Activated CD4-positive, CD25-positive, alpha-beta regulatory T cell (primary cell): ENCODE measurements at places on chromosomes 5 and 9.

DNA sequence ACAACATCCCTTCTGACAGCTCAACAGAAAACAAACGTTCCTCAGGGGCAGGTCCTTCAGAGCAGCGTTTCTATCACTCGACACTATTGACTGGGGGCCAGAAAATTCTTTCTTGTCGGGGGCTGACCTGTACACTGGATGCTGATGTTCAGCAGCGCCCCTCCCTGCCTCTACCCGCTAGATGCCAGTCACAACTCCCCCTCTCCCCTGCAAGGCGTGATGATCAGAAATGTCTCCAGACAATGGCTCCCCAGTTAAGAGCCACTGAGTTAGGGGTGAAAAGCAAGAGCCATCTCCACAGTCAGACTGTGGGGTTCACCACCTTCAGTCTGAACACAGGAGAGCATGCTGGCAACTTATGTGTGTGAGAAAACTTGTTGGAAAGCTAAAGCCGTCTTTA lies 39.8 kb downstream of the SERINC5 start:
- DNase-seq: no peak

- DNase-seq: no peak
Observed at GRCh38 chr9:114216976-114217375, 61.6 kb downstream of the COL27A1 start.

- no peak for DNase-seq
Observed at GRCh38 chr5:38802125-38802524, 43.7 kb upstream of the OSMR start.

- DNase-seq: no peak
Observed at GRCh38 chr5:161547738-161548486, 1.4 kb upstream of the GABRB2 start.

DNA sequence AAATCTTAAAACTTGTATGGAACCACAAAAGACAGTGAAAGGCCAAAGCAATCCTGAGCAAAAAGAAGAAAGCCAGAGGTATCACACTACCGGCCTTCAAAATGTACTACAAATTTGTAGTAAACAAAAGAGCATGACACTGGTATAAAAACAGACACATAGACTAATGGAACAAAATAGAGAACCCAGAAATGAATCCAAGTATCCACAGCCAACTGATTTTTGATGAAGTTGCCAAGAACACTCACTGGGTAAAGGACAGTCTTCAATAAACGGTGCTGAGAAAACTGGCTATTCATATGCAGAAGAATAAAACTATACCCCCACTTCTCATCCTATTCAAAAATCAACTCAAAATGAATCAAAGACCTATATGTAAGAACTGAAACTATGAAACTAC lies 390.1 kb downstream of the PRELID2 start:
- no peak for DNase-seq

DNA sequence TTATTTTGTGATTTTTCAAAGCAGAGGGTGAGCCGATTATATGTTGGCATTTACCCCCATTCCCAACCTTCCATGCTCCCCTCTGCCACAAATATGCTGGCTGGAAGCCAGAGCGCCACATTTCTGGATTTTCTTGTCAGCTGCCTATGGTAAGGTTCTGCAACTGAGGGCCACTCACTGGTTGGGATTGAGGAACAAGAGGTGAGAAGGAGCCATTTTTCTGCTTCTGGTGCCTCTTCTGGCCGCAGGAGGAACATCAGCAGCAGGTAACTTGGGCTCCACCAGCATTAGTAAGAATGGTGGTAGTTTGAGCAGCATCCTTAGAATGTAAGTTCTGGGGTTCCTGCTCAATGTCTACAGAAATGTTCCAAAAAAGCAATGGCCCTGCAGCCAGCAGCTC lies 159.5 kb upstream of the MAST4 start:
- no peak for DNase-seq

DNA sequence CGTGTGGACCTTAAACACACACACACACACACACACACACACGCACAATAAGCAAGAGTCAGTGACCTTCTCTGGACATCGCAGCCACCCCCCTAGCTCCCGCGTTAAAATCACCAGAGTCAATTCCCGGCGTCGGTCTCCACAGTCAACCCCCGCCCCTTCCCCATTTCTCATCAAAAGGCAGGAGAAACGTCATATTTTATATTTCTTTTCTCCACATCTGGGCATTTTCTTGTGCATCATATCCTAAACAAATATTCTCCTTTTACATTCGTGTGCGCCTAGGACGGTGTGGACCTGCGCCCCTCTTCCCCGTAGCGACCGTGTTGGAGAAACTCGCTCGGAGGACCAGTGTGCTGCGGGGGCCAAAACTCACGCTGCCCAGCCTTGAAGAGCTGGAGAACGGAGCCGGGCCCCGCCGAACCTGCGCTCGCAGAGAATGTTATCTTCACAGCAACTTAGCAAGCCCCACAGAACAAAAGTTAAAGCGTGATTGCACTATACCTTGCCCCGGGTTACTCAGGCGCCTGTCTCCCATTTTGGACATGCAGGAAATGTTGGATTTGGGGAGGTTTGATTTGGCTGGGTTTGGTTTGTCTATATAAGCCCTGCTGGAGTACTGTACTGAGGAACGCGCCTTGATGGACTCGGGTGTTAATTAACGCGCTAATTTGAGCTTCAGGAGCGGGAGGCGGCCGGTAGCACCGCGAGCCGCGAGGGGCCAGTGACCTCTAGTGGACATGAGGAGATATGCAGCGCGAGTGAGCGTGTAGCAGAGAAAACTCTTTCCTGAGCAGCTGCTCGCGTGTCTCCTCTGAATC lies 192.4 kb downstream of the MEF2C start:
- DNase-seq: peak; percentile 13

DNA sequence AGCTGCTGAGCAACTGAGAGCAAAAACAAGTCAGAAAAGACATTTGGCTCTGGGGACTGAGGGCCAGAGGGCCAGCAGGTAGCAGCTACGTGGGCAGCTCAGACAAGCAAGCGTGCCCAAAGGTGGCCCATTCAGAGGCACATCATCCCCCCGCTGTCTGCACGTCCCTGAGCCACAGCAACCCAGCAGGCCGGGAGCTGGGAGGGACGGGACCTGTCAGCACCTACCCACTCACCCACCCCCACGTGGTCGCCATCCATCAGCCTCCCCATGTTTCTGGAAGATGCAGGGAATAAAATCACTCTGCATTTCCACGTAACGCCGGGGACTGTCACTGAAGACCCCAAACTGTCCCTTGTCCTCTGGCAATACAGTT lies 167.8 kb downstream of the COL23A1 start:
- DNase-seq: no peak

- no peak for DNase-seq
Observed at GRCh38 chr5:55370291-55370925, 62.6 kb downstream of the MTREX start.

DNA sequence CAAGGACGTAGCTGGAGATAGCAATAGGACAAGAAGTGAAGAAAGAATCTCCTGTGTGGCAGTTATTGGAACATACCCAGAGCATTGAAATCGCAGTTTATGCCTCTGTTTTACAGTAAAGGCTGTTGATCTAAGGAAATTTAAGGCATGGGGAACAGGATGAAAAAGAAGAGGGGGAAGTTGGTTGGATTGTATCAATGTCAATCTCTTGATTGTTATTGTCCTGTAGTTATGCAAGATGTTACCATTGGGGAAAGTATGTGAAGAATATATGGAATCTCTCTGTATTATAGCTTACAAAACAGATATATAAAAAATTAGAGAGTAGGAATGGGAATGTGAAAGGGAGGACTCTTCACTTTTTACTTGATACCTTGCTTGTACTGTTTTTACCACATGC lies 195.6 kb upstream of the NREP start:
- DNase-seq: no peak

DNA sequence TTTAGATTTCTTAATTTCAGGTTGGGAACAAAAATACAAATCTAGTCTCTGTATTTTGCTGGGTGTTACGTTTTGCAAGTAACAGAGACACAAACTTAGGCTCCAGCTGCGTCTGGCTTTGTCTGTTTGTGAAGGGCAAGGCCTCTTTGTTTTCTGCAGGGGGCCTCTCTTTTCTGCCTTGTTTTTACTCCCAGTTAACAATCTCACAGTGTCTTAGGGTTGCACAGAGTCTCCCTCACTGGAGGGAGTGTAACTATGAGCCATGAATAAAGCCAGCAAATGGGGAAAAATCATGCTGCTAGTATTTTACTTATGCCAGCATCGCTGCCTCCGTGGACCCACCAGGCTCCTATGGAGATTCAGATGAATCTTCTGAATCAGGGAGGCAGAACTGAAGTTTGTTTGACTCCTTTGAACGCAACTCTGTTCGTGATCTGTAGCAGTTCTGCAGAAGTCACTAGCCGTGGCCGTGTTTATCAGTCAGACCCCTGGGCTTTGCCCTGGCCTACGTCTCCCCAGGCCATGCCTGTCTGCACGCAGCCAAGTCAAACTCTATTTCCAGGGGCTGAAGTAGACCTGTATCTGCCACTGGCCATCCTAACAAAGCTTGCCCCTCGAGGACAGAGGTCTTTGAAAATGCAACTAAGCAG lies 77.2 kb downstream of the ATP10B start:
- DNase-seq: no peak

DNA sequence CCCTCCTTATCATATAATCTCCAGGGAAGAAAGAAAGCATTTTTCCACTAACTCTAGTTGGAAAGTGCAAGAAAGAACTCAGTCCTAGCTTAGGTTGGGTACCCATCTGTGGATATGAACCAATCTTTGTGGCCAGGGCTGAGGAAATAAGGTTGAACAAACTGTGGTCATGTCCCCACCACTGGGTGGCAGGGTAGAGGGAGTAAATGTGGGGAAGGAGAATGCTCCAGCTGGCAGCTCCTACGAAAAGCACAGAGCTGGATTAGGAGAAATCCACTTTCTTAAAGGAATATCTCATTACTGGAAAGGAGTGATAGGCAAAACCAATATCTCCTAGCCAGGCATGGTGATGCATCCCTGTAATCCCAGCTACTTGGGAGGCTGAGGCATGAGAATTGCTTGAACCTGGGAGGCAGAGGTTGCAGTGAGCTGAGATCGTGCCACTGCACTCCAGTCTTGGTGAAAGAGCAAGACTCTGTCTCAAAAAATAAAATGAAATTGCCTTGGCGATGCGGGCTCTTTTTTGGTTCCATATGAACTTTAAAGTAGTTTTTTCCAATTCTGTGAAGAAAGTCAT lies 175.1 kb downstream of the CCDC192 start:
- no peak for DNase-seq

- DNase-seq: no peak
Observed at GRCh38 chr5:144004751-144005150, 165.7 kb downstream of the YIPF5 start.

- no peak for DNase-seq
Observed at GRCh38 chr5:10856071-10856470, 95.0 kb upstream of the DAP start.

GRCh38 chr9:13386935-13387733 lies 107.6 kb upstream of the MPDZ start:
- no peak for DNase-seq

GRCh38 chr5:158022393-158022792 lies 163.4 kb upstream of the CLINT1 start:
- no peak for DNase-seq

DNA sequence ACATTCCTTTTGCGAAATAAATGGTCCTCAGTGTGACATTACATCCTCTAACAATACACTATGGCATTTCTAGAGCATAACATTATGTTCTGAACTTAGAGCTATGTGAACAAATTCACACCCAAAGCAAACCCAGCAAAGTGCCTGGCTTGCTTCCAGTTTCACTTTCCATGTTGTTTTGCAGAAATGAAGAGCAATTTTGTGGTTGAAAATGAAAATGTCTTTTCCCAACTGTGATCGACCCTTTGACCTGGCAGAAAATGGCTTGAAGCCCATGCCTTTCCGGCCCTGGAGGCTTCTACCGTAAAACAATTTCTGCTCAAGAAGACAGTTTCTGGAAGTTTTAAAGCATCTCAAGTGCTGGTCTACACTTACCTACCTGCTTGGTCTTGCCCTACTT lies 344.7 kb upstream of the RGMB start:
- DNase-seq: no peak

DNA sequence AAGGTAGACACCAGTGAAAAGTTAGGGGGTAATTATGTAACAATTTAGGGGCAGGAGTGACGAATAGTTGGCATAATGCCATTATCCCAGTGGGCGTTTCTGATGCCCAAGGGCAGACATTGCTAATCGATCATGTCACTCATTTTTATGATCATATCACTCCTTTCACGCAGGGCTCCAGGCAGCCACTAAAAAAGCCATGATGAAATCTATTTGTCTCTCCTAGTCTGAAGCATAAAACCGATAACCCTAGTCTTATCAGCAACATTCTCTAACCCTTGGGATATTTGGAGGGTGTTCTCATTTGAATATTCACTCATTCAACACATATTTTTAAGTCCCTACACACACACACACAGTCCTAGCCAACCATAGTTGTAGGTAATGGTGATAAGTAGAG lies 114.9 kb downstream of the NMUR2 start:
- no peak for DNase-seq

GRCh38 chr5:166713295-166713694 lies 1578.2 kb upstream of the WWC1 start:
- no peak for DNase-seq
